ENCODE measurements at places on chromosomes 3 and 15. TPM values are rescaled to one million over a fixed set of nuclear protein-coding genes. Genes with fewer than 3 reads are reported as not detected.

Gene PLA2G4D
- total RNA-seq: 0.08 TPM

Gene TEX55
- not detected for total RNA-seq

Gene HCLS1
- 0.39 TPM for total RNA-seq

Gene PARP9
- 7.3 TPM for total RNA-seq

Gene SLC24A5
- not detected for total RNA-seq

Gene HEMK1
- 19.5 TPM for total RNA-seq

Gene MESP2
- total RNA-seq: 1.7 TPM

Gene SLC12A1
- not detected for total RNA-seq

Gene SKOR1
- not detected for total RNA-seq

Measured in hair follicular keratinocyte (primary cell).